ENCODE measurements at places on chromosomes 11 and 22. TPM values are rescaled to one million over a fixed set of nuclear protein-coding genes. Genes with fewer than 3 reads are reported as not detected.

DNA sequence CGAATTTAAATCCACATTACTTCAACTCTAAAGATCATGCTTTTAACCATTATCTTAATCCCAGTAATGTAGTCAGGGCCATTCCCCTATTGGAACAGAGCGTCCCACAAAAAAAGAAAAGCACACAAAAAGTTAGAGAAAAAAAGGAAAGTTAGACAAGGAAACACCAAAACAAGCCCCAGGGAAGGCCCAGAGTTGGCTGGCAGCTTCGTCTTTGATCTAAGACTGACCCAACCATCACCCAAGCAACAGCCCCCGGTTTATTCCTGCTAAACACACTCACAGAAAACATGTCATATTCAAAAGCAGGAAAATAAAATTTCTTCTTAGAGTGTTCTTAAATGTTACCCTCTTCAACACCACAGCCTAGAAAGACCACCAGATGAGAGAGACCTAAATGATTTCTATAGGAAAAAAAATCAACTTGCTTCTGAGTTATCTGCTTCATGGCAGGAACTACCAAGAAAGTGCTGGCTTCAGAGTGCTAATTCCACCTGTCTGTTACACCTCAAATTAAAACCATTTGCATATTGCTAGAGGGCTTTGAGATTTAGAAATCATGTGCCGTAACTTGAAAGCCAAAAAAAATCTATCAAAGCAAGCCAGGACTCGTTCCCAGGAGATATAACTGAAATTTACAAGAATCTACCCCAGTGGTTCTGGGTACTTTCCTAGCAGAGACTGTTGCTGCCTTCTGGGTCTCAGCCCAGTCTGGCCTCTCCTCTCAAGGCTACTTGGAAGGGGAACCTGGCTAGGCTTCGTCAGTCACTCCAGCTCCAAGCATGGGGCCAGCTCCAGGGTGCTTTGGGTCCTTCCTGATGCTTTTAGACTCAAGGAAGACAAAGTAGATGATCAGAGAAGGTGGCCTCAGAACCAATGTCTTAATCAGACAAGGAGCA lies 31.2 kb downstream of the POU2AF3 start:
- no peak for DNase-seq

GRCh38 chr11:82837650-82838049 lies 62.6 kb downstream of the PRCP start:
- no peak for DNase-seq

GRCh38 chr11:114802878-114803277 lies 124.6 kb downstream of the NXPE2 start:
- no peak for DNase-seq

DNA sequence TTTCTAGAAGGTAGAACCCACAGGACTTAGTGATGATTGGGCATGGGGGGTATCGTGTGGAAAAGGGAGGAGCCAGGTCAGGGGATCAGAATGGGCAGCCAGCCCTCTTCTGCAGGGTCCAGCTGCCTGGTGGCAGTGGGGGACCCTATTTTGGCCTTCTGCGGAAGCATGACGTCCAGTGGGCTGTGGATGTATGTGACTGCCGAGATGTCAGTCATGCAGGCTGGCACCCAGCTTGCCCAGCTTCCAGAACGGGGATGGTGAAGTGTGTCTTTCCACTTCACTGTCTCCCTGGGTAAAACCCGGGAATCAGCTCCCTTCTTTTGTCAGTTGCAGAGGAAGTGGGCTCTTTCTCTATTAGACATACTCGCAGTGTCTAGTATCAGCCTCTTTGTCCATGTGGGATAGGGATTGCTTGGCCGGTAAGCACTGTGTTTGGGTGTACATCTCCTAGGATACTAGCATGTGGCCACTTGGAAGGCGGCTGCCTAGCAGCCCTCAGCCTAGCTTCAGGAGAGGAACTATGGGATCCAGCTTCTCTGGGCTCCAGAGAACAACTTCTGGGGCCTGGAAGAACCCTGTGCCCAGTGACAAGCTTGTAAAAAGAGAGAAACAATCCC lies 51.4 kb downstream of the GRIK4 start:
- DNase-seq, result no peak

DNA sequence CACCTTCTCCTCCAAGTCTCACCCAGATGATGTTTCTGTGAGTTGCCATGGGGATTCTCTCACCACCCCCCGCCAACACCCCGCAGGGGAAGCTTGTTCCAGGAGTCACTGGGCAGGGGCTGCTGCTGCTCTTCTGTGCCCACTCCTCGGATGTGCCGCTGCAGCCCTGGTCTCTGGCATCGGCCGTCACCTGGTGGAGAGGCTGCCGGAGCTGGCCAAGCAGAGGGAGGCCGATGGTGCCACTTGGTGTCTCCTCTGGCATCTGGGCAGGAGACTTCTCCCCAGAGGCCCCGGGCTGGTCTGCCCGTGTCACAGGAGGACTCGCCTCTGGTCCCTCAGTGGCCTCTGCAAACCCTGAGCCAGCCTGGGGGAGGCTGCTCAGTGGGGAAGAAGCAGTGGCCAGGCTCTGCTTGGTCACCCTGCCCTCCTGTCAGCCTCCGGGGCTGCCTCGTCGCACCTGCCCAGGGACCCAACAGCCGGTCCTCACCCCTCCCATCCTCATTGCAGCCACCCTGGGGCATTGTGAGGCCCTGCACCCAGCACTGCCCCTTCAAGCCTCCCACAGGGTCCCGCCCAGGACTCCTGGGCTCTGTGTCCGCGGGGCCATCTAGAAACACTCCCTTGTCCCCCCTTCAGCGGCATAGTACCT lies 424 bp upstream of the ADORA2A start:
- no peak for DNase-seq

GRCh38 chr11:34348096-34348495 lies 9.7 kb downstream of the ABTB2 start:
- DNase-seq, result no peak

GRCh38 chr11:1819074-1819473 lies 15.7 kb upstream of the SYT8 start:
- no peak for DNase-seq

GRCh38 chr22:37525746-37526350 lies 6.6 kb upstream of the CARD10 start:
- no peak for DNase-seq

- peak; percentile 64 for DNase-seq
Observed at GRCh38 chr11:67416416-67417335, 1.2 kb downstream of the CARNS1 start.

DNA sequence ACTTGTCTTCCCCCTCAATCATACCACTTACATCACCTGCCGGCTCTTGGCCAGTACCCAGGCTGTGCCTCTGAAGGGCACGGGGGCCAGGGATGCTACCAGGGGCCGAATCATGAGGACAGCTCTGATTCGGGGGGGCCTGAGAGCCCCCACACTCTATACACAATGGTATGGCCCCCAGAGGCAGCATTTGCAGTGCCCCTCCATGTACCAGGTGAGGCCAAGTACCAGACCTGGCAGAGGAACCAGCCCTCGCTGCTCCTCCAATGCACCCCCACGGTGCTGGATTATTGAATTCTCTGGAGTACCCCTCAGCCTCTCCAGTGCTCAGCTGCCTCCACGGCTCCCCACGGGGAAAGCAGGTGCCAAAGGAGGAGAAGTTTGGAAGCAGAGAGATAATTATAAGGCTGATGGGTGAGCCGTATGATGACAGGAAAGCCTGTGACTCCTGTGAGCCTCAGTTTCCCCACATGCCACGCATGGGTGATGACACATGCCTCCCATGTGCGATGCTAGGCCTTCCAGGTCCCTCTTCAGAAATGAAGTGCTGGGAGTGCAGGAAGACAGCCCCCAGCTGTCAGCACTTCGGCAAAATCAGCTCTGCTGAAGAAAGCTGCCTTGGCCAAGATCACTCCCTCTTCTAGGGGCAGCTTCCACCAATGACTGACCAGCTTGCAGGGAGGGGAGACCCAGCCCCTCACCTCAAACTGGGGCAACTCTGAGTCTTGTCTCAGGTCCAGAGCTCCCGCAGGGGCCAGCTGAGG lies 69.9 kb downstream of the THAP12 start:
- DNase-seq, result no peak

DNA sequence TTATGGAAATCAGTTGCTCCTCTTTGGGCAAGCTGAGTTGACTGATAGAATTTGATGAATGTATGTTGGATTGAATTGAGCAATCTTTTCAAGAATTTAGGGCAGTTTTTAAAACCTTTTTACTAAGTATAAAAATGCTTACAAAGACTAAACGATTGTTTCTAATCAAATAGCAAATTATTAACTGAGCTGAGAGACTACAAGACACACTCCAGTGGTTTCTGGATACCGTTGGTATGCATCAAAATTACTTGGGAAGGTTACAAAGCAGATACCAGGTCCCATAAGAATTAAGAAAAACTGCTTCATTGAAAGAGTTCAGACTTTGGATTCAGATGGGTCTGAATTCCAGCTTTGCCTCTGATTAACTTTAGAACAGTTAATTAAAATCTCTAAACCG lies 721.4 kb downstream of the FAM181B start:
- DNase-seq, result no peak

DNA sequence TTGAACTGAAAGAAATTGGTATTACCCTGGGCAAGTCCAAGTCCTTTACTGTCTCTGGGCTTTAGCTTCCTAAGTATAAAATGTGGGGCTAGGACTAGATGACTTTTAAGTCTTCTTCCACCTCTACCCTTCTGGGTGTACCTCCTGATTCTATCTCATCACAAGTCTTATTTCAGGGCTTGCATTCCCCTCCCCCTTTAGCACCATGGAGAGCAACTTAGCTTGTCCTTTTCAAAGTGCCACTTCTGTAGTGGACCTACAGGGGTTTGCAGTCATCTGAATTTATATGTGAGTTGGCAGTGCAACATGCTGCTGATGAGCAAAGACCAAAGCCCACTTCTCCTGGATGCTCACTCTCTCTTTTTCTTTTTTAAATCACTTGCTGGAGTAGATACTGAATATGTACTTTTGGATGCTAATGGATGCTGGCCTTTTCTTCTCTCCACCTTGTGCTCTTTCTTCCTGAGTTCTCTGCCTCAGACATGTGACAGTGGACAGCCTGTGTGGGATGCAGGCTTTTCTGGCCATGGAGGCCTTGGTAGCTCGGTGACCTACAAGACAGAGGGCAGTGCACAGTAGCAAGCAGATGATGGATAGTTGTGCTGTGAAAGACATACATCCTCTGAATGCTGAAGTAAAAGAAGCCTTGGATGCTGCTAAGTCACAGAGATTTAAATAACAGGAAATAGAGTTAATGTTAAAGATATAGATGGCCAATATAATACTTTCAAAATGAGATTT lies 185.0 kb downstream of the NELL1 start:
- no peak for DNase-seq

GRCh38 chr11:8386134-8386864 lies 122.6 kb upstream of the LMO1 start:
- no peak for DNase-seq

DNA sequence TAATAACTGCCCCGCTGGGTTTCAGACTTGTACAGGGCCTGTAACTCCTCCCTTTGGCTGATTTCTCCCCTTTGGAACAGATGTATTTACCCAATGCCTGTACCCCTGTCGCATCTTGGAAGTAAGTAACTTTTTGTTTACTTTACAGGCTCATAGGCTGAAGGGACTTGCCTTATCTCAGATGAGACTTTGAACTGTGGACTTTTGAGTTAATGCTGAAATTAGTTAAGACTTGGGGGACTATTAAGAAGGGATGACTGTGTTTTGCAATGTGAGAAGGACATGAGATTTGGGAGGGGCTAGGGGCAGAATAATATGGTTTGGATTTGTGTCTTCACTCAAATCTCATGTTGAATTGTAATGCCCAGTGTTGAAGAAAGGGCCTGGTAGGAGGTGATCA lies 62.0 kb downstream of the TRPC6 start:
- no peak for DNase-seq

DNA sequence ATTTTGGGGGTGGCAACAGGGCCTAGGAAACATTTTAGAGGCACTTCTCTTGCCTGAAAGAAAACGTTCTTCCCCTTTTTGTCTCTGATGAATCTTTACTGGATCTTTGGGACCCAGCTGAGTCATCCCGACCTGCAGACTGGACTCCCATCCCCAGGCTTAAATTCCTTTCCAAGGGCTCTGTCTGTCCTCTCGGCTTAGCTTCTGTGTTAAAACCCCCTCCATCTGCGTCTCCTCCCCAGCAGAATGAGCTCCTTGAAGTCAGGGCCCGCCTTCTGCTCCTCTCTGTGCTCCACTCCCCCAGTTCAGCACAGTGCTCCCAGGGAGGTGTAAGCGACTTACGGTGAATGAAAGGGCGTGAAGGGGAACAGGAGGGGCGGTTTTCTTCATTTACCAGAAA lies 895 bp upstream of the DAGLA start:
- DNase-seq, result no peak

- no peak for DNase-seq
Observed at GRCh38 chr11:13889552-13890249, 72.8 kb upstream of the SPON1 start.

DNA sequence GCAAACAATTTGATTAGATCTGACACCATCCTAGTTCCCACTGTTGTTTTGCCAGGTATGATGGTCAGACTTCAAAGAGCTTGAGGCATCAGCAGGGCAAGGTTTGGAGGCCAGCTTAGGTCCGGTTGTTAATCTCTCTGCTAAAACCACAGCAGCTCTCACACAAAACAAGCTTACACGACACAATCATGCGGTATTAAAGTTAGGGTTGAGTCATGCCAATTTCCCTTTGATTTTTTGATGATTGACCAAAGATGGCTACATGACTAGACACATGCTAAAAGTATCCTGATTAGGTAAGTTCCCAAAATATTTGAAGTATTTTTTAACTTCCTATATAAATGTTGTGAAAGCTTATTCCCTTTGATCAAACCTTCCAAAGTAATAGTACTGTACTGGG lies 145.9 kb downstream of the ELP4 start:
- peak; percentile 82 for DNase-seq

The ELMOD1 gene
- total RNA-seq, result not detected

The RAG1 gene
- total RNA-seq, result 0.14 TPM

The APOL3 gene
- total RNA-seq, result 6.3 TPM

The CRYBA4 gene
- not detected for total RNA-seq

The TMPRSS4 gene
- not detected for total RNA-seq

The TYR gene
- total RNA-seq, result not detected

The PKDREJ gene
- not detected for total RNA-seq

The OR5P2 gene
- not detected for total RNA-seq

The TEAD1 gene
- 30.5 TPM for total RNA-seq

The PHF21B gene
- not detected for total RNA-seq

The PVALB gene
- not detected for total RNA-seq

The AMOTL1 gene
- total RNA-seq, result 0.20 TPM

All from HepG2 (cell line).